ENCODE measurements at places on chromosomes 3 and 15.

DNA sequence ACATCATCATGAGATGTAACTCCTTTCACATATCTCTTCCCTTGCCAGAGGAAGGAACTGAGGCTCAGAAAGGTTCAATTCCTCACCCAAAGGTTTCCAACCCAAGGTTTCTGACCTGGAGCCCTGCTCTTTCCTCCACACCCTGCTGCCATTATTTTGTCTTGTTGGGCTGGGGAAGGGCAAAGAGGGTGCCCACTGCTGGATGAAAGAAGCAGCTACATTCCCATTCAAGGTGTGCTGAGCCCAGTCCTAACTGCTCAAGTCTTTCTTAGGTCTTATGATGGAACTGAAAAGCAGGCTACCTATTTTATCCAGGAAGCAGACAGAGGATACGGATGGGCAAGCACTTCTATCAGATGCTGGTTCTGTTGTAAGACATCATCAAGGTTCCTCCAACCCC is 258.0 kb upstream of the CTDSPL start:
- DNase-seq, result no peak

- no peak for DNase-seq
These were observed 90.6 kb downstream of the TNFAIP8L3 start for GRCh38 chr15:51004103-51004551.

GRCh38 chr3:137778941-137779340 is 14.8 kb downstream of the SOX14 start:
- peak; percentile 28 for DNase-seq

DNA sequence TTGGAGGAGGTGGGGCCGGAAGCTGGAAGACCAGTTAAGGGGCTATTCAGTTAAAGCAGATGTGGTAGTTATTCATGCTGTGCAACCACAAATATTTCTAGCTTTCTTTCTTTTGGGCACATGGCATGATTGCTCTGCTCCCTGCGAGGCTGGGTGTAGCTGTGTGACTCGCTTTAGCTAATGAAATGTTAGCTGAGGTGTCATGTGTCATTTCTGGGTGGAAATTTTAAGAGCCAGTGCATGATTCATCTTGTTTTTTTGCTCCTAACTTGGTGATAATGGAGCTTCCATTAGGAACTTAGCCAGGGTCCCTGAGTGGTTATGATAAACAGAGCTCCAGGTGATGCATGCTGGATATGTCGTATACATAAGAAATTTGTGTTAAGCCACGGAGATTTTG is 300.6 kb downstream of the SATB1 start:
- DNase-seq, result no peak

DNA sequence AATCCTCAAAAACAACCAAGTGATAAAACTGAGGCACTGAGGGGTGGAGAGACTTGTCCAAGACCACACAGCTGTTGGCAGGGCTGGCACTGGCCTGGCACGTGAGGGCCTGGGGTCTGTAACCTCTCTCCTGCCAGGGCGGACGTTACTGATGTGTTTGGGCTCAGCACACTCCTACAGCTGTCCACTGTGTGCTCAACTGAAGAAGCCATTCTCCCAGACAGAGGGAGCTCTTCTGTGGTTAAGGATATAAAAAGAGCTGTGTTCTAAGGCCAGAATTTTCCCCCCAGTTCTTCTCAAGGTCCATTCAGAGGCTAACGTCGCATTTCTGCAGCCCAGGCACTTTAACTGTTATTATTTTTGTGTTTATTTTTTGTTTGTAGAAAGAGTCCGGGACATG is 429.0 kb upstream of the ATP11B start:
- DNase-seq, result peak; percentile 36

GRCh38 chr3:119595639-119596334 is 1.9 kb upstream of the PLA1A start:
- DNase-seq, result no peak

DNA sequence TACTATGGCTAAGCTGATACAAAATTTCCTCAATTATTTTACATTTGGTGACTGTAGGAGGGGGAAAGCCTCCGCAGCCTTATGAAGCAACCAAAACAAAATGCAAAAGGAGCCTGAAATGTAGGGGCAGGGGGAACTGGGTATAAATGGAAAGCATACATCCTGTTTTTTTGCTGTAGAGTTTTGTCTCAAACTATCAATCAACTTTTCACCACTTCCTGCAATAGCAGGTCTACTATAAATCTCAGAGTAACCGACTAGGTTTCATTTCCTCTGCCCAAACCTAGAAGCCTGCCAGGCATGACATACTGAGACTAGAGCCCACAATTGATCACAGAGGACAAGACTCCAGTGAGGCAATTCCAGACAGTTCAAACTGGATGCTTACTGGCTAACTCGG is 91.3 kb downstream of the SHQ1 start:
- DNase-seq, result no peak

DNA sequence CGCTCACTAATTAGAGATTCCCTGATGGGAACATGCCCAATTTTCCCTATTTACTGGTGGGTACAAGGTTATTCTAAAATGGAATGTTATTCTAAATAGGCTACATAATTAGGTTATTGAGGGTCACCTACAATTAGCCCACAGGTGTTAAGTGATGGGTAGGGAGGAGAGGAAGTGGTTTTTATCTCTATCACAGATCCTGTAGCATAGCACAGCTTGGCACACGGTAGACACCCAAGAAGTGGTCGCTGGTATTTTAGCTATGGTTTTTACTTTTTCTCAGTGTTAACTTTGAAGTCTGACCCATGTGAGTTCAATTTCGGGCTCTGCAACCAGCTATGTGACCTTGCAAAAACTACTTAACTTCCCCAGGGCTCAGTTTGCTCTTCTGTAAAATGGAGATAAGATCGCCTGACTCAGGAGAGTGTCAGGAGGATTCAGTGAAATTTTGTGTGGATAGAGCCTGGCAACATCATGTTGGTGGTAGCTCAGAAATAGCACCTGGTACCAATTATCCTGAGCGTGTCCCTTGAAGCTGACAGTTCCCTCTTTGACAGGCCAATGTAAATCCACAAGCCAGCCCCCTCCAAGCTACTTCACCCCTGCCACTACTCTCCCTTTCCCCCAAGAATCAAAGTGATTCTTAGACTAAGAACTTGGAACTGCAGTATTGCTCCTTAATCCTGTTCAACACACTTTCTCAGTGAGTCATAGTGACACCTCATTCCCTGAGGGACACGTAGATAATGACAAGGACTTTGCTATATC is 8.7 kb upstream of the LMCD1 start:
- DNase-seq, result no peak
